Activated CD4-positive, alpha-beta memory T cell treated with anti-CD3 and anti-CD28 coated beads for 36 hours (primary cell): ENCODE measurements at places on chromosomes 12 and 14. TPM values are rescaled to one million over a fixed set of nuclear protein-coding genes. Genes with fewer than 3 reads are reported as not detected.

GRCh38 chr12:49487605-49488004 is 51.2 kb upstream of the KCNH3 start:
- no peak for DNase-seq
- H3K36me3 ChIP-seq = no peaks in the 10 kb centered on the region
- H3K4me3 ChIP-seq = no peak overlapping the region
- no peak overlapping the region for H3K27ac ChIP-seq
- H3K4me1 ChIP-seq = peaks cover 5% of the 10 kb centered on the region

DNA sequence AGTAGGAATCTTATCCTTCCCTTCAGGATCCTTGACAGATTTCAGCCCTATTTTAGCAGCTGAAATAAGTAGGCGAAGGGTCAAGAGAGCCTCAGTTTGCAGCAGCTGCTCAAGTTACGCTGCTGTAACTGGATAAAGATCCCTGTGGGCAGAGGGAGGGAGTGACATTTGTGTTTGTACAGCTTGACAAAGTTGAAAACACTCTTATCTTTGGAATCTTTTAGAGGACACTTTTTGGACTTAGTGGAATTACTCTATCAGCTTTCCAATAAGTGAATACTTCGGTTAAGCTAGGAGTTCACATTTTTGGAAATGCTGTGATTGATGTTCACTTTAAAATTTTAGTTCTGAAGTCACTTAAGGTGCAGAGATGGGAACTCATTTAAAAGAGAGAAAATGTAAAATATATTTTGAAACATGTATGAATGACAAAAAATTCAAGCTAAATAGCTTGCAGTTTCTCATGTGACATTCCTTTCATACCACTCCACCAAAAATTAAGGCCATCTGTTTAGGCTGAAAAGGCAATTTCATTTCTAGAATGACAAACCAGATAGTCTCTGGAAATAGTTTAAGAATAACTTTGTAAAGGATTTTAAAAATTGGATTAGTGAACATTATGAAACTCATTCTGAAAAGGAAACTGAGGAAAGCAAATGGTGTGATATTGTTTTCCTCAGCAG is 55.2 kb downstream of the SLC38A4 start:
- H3K27ac ChIP-seq = no peak overlapping the region
- no peaks in the 10 kb centered on the region for H3K4me1 ChIP-seq
- H3K27me3 ChIP-seq = peaks cover 9% of the 10 kb centered on the region
- DNase-seq = no peak
- H3K4me3 ChIP-seq = no peak overlapping the region

DNA sequence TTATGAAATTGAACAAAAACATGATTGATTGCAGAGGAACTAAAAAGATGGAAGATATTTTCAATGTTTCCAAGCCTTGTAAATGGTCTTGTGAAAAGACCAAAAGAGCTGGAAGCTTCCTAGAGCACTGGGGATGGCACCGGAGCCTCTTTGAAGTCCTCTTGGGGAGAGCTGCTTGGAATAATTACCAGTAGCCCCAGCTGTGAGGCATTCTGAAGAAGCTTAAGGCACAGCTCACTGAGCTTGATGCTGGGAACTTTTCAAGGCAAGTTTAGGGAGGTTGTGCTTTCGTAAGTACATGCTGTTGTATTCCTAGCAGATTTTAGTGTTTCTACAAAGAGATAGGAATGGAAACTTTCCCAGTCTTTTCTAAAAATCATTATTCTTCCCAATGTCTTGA is 13.9 kb downstream of the PDZRN4 start:
- H3K4me3 ChIP-seq = no peak overlapping the region
- no peak for DNase-seq
- H3K27me3 ChIP-seq = no peaks in the 10 kb centered on the region
- H3K36me3 ChIP-seq = no peaks in the 10 kb centered on the region

The ACRBP gene
- 1.2 TPM for total RNA-seq

The DPF3 gene
- 0.24 TPM for total RNA-seq
